ENCODE measurements at places on chromosomes 1 and 21.

DNA sequence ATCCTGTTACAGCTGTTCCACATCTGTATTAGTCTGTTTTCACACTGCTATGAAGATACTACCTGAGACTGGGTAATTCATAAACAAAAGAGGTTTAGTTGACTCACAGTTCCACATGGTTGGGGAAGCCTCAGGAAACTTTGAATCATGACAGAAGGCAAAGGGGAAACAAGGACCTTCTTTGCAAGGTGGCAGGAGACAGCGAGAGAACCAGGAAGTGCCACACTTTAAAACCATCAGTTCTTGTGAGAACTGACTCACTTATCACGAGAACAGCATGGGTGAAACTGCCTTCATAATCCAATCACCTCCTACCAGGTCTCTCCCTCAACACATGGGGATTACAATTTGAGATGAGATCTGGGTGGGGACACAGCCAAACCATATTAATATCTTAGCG, 110.3 kb upstream of the TRABD2B start:
- DNase-seq: peak; percentile 34

GRCh38 chr1:154784924-154785531, 85.1 kb downstream of the KCNN3 start:
- no peak for DNase-seq

DNA sequence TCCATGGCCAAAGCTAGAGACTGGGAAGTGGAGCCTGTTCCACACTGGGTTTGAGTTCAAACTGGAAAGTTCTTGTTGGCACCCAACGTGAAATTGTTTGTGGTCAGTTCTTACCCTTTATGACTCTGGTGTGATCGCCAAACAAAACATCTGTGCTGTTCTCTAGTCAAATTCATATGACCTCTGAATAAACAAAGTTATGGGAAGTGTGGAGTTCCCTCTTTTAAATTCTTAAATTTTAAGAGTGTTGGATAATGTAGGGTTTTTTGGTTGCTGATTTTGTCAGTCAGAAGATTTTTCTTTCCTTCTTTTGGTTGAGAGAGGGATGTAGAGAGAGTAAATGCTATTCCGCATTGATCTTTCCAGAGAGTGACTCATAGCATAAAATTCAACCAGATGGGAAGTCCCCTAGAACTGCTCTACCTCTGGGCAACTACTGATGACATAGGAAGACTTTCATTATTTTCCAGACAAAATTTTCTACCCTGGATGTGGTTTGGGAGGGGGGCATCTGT, 36.4 kb downstream of the CHML start:
- peak; percentile 84 for DNase-seq

GRCh38 chr1:20184997-20185833, 681 bp upstream of the UBXN10 start:
- no peak for DNase-seq

- peak; percentile 34 for DNase-seq
Observed at GRCh38 chr21:36630485-36631206, 68.3 kb upstream of the SIM2 start.

- DNase-seq: no peak
Observed at GRCh38 chr1:55618199-55618598, 403.0 kb upstream of the USP24 start.

DNA sequence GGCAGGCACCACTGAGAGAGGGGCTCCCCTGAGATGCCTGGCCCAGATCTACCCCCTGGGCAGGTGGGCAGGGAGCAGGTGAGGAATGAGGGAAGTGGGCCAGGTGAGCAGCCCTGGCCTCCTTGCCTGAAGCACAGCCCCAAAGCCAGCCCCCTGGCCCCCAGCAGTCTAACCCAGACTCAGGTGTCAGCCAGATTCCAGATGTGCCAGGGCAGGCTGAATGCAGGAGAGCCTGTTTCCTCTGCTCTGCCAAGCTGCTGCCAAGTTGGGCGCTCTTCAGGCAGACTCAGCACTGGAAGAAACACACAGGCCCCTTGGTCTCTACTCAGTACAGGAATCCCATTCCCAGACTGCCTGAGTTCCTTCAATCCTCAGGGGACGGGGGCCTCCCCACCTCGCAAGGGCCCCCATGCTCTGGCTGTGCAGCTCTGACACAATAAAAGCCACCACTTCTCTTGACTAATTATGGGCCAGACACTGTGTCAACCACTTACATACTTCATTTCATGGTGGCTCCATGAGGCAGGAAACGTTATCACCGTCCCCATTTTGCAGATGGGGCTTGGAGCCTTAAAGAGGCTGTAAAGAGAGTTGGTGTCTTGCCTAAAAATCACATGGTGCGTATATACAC, 20.4 kb downstream of the ARHGEF19 start:
- DNase-seq: no peak

- DNase-seq: no peak
Observed at GRCh38 chr1:17768651-17769241, 13.6 kb downstream of the ACTL8 start.

- DNase-seq: no peak
Observed at GRCh38 chr1:211537253-211537652, 41.7 kb downstream of the SLC30A1 start.

GRCh38 chr21:44805226-44805625, 3.6 kb upstream of the UBE2G2 start:
- DNase-seq: no peak

- DNase-seq: no peak
Observed at GRCh38 chr1:237041461-237041794, 556 bp upstream of the RYR2 start.

DNA sequence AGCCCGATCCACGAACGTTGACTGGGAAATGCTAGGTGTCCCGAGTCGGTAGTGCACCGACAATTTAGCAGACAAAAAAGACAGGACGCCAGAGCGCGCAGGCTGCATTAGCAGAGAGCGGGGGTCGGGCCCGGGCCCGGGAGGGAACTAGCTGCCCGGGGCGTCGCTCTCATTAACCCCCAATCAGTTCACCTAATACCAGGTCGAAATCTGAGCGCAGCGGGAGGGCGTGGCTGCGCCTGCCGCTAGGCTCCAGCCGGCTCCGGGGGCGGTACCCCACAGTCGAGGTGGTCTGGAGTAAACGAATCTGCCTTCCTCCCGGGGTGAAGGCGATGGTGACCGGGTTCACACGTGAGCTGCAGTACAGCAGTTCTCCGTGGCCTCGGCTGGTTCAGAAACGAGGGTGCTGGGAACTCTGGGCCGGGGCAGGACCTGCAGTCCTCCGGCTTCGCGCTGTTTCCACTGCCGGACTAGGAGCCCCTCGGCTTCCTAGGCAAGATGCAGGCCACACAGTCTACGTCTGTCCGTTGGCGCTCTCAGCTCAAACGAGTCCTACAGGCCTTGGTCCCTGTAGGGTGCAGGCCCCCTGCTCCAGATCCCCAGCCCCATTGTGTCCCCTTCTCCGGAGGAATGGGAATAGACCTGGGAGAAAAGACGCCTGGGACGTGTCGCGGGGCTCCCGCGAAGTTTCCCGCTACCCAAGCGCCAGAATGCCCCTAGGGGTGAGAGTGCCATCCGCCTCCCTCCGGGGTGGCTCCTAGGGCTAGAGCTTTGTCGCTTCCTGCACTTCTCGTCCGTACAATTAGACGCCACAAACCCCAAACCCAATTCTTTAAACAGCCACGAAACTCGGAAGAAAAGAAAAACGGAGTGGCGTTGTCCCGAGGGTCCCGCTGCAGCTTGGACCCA, 2.0 kb downstream of the GFI1 start:
- DNase-seq: peak; percentile 34

DNA sequence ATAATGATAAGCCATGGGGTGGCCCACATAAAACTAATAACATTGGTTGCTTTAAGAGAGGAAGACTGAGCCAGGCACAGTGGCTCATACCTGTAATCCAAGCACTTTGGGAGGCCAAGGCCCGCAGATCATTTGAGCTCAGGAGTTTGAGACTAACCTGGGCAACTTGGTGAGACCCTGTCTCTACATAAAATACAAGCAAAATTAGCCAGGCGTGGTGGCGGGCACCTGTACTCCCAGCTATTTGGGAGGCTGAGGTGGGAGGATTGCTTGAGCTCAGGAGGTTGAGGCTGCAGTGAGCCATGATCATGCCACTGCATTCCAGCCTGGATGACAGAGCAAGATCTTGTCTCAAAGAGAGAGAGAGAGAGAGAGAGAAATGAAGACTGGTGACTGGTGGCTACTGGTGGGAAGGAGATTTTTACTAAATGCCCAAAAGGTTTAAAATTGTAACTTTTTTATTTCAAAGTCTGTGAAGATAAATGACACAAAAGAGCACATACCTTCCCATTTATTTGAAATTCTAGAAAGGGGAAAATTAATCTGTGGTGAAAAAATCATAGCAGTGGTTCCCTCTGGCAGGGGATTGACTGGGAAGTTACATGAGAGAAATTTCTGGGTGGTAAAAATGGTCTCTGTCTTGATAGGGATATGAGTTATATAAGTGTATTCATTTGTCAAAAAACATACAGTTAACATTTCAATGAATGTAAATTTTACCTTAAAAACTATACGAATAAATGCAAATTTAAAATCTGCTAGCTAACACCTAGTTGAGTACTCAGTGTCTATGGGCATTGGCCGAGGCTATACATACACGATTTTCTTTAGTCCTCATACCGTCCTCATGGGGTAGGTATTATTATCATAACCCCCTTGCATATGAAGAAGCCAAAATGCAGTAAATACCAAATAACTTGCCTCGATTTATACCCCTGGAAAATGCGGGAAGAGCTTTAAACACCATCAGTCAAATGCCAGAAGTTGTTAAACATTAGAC, 2.2 kb upstream of the NBPF1 start:
- DNase-seq: no peak

DNA sequence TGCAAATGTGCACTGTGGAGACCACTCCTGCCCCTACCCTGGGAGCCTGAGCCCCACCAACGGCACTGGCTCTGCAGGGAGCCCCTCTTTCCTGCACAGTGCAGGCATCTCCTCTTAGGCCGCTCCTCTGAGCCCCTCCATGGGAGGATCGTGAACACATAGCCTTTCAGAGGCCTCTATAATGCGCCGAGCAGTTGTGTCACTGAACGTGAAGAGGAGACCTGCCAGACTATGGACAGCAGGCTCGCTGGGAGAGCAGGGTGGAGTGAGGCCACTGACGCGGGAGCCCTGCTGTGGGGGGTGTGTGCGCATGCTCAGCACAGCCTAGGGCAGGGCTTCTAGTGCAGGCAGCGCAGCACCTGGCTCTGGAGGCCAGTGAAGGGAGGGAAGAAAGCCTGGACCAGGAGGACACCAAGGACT, 151.3 kb upstream of the COL6A1 start:
- DNase-seq: no peak

DNA sequence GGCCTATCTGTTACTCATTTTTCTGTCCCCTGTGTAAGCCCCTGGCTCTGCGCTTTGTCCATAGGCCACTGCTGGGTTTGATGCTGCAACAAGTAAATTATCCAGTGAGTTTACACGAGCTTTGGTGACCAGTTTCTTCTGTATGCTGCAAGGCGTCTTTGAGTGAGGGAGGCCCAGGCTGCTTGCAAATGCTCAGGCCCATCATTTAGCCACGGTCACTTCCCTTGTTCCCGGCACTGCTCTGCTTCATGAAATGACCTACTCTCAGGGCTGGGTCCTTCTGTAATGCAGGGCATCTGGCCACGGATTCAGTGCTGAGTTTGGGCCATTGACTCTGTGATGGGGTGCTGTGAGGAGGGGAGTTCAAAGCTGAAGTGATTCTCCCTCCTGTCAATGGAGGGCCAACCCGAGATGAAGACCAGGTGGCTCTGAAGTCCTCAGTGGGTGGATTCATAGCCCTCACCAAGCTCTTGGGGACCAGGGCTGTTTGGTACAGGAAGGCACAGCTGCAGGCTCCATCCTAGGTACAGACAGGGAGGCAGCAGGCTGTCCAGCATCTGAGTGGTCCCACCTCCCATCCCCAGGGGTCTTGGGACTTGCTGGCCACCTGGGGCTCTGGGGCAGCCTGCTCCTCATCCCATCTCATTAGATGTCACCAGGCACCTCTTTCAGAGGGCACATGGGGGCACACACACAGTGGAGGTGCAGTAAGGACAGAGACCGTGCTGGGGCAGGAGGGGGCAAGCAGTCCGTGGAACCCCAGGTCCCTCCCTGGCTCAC, 21.7 kb downstream of the LHX4 start:
- DNase-seq: no peak

- no peak for DNase-seq
Observed at GRCh38 chr1:70714149-70714548, 303.1 kb downstream of the CTH start.

DNA sequence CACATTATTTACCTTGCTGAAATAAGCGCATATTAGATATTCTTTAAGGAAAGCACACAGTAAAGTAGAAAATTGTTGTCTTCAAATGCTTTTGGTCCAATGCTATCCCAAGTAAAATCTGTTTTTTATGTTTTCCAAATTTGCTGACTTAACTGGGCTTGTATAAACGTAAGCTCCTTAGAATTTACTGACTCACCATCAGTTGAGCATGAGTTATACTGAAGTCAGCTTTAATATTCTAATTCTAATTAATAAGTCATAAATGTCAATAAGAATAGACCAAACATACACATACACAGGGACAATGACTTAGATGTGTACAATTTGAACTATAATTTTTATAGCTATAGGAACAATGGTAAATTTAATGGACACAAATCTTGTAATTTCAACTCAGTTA, 319.2 kb downstream of the TPR start:
- DNase-seq: no peak

GRCh38 chr1:33088119-33088906, 7.4 kb downstream of the AZIN2 start:
- DNase-seq: peak; percentile 72

DNA sequence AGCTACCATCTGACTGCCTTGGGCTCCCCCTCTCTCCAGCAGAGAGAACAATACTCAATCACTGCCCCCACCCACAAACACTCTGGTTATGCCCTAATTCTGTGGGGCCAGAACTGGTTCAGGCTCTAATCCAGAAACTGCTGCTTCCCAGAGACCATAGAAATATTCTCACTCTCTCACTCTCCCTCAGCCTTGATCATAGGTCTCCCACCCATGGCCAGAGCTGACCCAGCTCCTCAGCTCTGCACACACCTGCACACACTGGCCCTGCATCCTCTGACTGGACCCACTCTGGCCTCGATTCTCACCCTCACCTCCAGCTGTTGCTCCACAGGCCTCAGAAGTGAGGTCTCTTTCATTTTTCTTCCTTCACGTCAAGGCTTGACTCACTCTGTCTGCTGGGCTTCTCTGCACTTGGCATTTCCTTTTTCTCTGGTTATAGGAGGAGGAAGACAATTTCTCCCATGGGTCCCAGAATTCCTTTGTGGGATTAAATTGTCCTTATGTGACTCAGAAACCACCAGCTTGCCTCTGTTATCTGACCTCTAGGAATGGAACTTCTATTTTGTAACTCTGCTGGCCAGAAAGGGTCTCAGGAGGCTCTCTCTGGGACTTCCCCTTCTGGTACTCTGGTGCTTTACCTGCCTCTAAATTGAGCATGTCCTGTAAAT, 15.6 kb upstream of the ZMYM6 start:
- peak; percentile 4 for DNase-seq

GRCh38 chr1:25053576-25054250, 123.6 kb upstream of the RUNX3 start:
- DNase-seq: no peak

DNA sequence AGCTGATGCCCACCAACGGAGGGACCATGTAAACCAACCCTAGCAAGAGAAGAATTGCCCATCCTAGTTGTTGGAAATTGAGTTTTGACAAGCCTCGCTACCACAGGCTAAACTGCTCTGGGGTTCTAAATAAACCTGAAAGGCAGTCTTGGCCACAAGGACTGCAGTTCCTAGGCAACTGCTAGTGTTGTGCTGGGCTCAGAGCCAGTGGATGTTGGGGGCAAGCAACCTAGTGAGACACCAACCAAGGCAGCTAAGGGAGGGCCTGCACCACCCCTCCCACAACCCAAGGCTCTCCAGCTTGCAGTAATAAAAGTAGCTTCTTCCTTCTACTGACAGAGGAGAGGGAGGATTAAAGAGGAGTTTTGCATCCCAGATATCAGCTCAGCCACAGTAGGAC, 102.4 kb upstream of the PKN2 start:
- no peak for DNase-seq

All from inflammatory macrophage treated with lipopolysaccharide for 4 hours (primary cell).